MCF 10A (cell line): ENCODE measurements at places on chromosomes 3 and 15. TPM values are rescaled to one million over a fixed set of nuclear protein-coding genes. Genes with fewer than 3 reads are reported as not detected.

NR1I2 gene
- total RNA-seq: not detected in 2 replicates

LYZL4 gene
- not detected in 2 replicates for total RNA-seq

B3GALNT1 gene
- total RNA-seq: 3.0 and 3.6 TPM in 2 replicates

HYKK gene
- 1.2 and 1.3 TPM in 2 replicates for total RNA-seq

GRCh38 chr3:21226086-21226485, 524.9 kb downstream of the ZNF385D start:
- DNase-seq: no peak
- no peaks in the 10 kb centered on the region for H3K36me3 ChIP-seq
- H3K27ac ChIP-seq: no peak overlapping the region
- H3K4me1 ChIP-seq: no peaks in the 10 kb centered on the region

GRCh38 chr3:30349507-30349906, 256.9 kb upstream of the TGFBR2 start:
- H3K27ac ChIP-seq: no peak overlapping the region
- H3K4me1 ChIP-seq: peaks cover 47% of the 10 kb centered on the region

GRCh38 chr15:20369500-20369899, 172.1 kb downstream of the GOLGA6L6 start:
- no peaks in the 10 kb centered on the region for H3K4me1 ChIP-seq
- no peak for DNase-seq
- no peaks in the 10 kb centered on the region for H3K36me3 ChIP-seq
- no peak overlapping the region for H3K4me3 ChIP-seq
- no peak overlapping the region for H3K27ac ChIP-seq
- no peaks in the 10 kb centered on the region for H3K27me3 ChIP-seq

GRCh38 chr3:157086775-157087174, 73.2 kb downstream of the CCNL1 start:
- DNase-seq: no peak
- no peak overlapping the region for H3K4me3 ChIP-seq
- H3K36me3 ChIP-seq: peaks cover 6% of the 10 kb centered on the region
- H3K27me3 ChIP-seq: no peaks in the 10 kb centered on the region
- no peak overlapping the region for H3K27ac ChIP-seq

DNA sequence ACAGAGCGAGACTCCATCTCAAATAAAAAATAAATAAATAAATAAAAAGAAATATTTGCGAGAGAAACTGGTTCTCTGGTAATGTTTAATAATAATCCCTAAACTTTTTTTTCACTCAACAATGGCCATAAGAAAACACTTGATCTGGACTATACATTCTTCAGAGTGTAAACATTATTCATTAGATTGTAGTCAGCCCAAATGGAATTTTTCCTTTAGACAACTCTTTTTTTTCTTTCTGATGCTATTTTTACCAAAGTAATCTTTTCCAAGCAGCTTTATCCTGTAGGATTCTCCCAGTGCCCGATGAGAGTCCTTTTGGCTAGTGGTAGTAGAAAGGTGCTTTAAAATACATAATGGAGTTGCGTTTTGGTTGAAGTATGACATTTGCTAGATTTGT, 90.4 kb downstream of the NEDD4 start:
- peaks cover 15% of the 10 kb centered on the region for H3K4me1 ChIP-seq
- peak overlapping the region; percentile 16 for H3K27ac ChIP-seq
- peaks cover 16% of the 10 kb centered on the region for H3K36me3 ChIP-seq
- DNase-seq: no peak

- no peak overlapping the region for H3K27ac ChIP-seq
- peaks cover 72% of the 10 kb centered on the region for H3K36me3 ChIP-seq
- H3K4me3 ChIP-seq: no peak overlapping the region
- H3K27me3 ChIP-seq: no peaks in the 10 kb centered on the region
- DNase-seq: no peak
- H3K4me1 ChIP-seq: no peaks in the 10 kb centered on the region
Observed at GRCh38 chr3:10279384-10280176, 13.2 kb downstream of the GHRL start.

GRCh38 chr15:42138968-42139386, 17.5 kb downstream of the PLA2G4F start:
- H3K4me3 ChIP-seq: no peak overlapping the region
- peaks cover 3% of the 10 kb centered on the region for H3K4me1 ChIP-seq
- no peaks in the 10 kb centered on the region for H3K36me3 ChIP-seq
- H3K27ac ChIP-seq: no peak overlapping the region
- no peak for DNase-seq

- H3K27ac ChIP-seq: no peak overlapping the region
- no peaks in the 10 kb centered on the region for H3K36me3 ChIP-seq
- H3K4me3 ChIP-seq: no peak overlapping the region
- H3K4me1 ChIP-seq: no peaks in the 10 kb centered on the region
- H3K27me3 ChIP-seq: no peaks in the 10 kb centered on the region
- no peak for DNase-seq
Observed at GRCh38 chr3:143590660-143591059, 257.6 kb downstream of the SLC9A9 start.
